HepG2 (cell line): ENCODE measurements at places on chromosomes 5 and 9.

- DNase-seq, result no peak
Measured at GRCh38 chr5:159155960-159156359, 53.4 kb downstream of the RNF145 start.

- DNase-seq, result no peak
Measured at GRCh38 chr5:83839788-83840187, 119.1 kb upstream of the HAPLN1 start.

- no peak for DNase-seq
Measured at GRCh38 chr9:650362-650761, 191.1 kb upstream of the DMRT1 start.

DNA sequence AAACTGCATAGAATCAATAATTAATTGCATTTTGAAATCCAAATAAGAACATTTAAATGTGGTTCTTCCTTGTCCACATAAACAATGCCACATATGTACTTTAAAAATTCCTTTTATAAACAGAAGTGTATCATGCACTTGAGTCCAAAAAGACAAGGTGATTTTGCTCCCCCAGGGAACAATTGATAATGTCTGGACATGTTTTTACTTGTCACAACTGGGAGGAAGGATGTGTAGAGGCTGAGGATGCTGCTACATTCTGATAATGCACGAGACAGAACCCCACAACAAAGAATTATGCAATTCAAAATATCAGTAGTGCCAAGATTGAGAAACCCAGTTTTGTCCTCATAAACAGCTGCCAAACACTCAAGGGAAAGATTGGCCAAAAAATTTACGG, 181.1 kb upstream of the ISL1 start:
- no peak for DNase-seq

GRCh38 chr9:136170006-136170901, 34.7 kb downstream of the LHX3 start:
- no peak for DNase-seq

DNA sequence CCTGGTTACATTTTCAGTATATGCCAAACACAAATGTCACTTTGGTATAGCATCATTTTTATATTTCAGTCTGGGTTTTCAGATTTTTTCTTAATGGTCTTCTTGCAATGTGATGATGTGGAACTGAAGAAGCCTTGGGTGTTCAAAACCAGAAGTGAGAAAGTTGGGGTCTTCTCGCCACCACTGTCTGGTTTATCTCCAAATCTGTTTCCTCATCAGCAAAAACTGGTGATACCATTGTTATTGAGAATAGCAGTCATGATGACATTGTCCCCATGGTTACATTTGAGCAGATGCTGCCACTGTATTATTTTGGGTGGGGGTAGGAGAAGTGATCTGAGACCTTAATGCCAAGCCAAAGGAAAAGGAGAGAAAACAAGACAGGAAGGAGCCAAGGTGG, 85.9 kb upstream of the MAP3K1 start:
- no peak for DNase-seq

DNA sequence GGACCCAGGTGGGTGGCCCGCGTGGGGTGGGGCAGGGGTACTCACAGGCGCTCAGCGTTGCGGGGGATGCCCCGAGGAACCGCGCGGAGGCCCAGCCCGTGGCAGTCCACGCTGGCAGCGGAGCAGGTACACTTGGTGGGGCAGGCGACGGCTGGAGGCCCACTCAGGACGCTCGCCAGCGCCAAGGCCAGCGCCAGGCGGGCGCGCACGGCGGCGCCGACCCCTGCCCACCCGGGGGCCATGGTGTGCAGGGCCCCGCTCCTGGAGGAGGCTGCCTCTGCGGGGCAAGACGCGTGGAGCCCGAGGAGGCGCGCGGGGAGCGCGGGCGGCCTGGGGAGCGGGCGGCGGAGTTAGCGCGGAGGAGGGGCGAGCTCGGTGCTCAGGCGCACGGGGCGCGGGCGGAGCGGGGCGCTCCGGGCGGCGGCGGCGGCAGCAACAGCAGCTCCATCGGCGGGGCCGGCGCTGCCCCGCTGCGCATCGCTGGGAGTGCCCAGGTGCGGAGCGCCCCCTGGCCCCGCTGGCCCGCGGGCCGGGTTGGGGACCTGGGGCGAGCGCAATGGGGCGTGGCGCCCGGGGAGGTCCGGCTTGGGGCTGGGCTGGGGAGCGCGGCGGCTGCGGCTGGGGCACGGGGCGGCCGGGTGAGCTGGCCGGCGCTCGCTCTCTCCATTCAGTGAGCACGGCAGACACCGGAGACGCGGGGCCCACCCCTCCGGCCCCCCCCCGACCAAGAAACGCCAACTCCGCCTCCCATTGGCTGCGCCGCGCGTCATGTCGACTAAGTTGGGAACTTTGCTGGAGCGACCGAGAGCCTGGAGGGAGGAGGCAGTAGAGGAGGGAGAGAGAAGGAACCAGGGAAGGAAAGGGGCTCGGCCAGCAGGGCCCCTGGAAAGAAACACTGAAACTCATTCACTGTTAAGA, at the start of gene SLIT3:
Gene SLIT3 (minus strand): TSS at position 672 of the 918 bp plus-strand sequence. CDS start 430 bp downstream, at position 242.
- DNase-seq, result no peak

DNA sequence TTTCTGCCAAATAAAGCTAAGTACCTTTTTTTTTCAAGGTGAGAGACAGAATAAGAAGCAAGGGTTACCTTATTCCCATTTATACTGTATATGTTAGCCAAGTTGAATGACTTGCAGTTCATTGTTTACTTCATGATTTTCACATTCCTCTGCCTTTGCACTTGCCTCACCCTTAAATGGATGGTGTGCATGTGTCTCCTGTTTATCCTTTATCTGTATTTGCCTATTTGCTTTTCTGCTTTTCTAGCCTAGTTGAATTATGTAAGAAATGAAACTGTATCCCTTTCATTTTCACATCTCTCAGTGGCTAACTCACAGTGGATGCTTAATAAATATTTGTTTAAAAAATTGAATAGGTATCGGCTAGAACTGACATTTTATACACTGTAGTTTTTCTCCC, 200.8 kb upstream of the ST8SIA4 start:
- DNase-seq, result peak; percentile 52

DNA sequence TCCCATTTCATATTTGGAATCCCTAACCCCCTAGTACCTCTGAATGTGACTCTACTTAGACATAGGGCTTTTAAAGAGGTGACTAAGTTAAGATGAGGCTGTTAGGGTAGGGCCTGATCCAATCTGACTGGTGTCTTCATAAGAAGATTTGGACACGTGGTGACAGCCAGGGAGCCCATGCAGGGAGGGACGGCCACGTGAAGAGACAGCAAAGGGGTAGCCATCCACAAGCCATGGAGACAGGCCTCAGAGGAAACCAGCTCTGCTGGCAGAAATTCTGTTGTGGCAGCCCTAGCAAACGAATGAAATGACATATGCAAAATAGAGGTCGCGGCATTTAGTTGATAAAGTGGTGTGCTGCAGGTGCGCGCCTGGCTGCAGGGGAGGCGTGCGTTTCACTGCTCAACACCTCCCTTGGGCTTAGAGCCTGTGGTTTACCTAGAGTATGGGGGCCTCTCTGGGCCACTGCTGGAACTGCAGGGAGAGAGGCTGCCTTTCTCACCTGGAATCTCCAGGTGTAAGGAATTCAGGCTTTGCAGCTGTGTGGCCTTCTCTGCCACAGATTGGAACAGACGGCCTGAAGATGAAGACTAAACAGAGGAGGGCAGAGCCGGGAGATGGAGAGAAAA, 7.1 kb upstream of the AFAP1L1 start:
- peak; percentile 21 for DNase-seq

DNA sequence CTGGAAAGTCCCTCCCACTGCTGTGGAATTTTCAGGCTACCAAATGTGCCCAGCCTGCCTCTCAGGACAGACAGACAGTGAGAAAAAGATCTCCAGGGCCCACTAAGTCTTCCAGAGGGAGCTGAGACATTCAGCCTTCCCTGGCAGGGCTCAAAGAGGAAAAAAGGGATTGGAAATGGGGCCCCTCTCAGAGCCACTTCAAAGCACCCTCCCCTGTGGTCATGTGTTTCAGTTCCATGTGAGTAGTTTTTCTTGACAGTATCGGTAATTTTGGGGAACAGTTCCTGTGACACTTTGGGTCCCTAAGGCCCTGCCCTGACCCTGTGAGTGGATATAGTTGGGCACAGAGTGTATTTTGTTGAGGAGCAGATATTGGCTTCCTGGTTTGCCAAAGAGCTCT, 25.0 kb downstream of the LARP1 start:
- no peak for DNase-seq

DNA sequence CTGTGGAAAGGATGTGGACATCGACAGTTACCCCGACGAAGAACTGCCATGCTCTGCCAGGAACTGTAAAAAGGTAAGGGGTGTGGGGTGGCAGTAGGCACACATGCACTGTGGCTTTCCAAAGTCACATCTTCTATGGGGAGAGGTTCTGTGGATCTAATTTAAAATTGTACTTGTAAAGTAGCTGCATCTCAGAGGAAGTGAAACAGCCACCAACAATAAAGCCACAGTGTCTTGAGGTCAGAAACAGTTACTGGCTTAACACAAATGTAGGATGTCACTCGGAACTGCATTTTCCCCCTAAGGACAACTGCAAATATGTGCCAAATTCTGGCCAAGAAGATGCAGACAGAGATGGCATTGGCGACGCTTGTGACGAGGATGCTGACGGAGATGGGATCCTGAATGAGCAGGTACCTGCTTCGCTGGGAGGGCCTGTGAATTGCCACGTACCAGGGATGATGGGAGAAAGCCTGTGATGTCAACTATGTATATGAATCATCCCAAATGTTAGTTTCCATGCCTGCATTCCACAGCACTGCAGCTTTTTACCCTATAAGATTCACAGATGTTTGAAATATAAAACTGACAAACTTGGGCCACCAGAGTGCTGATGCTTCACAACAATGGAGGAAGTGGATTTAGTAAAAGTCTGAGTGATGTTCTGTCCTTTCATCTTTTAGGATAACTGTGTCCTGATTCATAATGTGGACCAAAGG, 35.3 kb downstream of the THBS4 start:
- no peak for DNase-seq

DNA sequence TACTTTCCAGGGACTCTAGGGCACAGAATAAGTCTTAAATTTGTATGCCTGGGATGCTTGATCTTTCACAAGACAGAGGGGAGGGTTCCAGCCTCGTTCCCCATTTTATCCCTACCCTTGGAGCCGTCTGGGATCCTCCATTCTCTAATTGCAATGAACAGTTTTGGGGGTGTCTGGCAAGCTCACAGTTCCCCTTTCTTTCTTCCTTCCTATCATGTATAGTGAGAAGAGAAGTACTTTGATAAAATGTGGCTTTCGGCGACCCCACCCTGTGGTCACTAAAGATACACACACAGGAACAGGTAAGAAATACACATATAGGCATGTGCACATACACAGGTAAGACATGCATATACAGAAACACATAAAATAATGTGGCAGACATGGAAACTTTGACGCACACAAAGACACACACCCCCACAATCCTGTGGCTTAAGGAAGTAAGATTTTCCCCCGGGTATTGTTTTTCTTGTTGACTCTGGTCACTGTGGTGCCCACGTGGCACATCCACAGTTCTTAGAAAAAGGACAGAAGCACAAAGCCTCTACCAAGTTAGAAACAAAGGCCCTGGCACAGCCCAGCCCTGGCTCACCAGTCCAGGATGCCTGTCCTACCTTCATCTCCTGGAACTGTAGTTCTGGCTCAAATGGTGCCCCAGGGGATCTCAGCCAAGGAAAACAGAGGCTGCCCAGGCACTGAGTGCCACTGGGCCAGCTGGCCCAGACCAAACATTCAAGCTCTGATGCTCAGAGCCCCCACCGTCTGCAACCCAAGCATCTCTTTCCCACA, 6.3 kb upstream of the SMU1 start:
- DNase-seq, result no peak
